Cortex of kidney (tissue), 1 donor: ENCODE measurements at places on chromosomes 7 and 10.

GRCh38 chr7:156113731-156114130 is 301.5 kb upstream of the SHH start:
- DNase-seq, result no peak

GRCh38 chr7:1536743-1537534 is 6.4 kb downstream of the MAFK start:
- no peak for DNase-seq

DNA sequence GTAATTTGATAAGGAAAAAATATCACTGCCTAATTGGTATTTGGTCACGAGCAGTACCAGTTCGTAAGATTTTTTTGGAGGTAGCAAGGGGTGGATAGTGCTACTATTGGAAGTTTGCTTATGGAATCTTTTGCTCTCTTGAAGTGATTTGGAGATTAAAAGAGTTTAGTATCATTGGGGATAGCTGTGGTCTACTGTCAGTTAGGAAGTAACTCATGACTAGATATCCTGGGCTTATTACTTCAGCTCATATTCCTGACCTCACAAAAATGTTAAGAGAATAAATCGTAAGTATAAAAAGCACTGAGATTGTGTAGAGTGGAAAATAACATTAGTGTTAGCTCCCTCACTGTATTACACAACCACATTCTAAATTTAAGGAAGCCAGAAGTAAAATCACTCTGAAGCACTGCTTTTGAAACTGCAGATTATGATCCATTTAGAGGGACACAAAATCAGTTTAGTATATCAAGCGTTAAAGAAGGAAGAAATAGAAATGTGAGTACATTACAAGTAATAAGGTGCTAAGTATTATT is 22.6 kb downstream of the SGPL1 start:
- DNase-seq, result no peak

- DNase-seq, result no peak
Observed at GRCh38 chr7:41701068-41701941, 1.6 kb downstream of the INHBA start.

DNA sequence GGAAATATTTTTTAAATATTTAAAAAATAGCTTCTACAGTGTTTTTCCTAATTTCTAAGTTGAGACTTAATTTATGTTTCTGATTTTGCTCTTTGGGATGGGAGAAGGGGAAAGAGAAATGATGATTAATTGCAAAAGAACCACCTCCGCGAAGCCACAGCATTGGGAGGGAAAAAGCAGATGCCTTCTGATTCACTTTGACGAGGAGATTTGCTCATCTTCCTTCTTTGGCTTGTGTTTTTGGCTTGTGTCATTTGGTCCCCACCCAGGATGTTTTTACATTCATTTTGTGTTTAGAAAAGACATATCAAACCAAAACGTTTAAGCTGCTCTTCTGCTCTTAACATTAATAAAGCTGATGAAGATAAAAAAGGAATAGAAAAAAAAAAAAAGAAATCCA is 121.7 kb downstream of the MACC1 start:
- no peak for DNase-seq

- DNase-seq, result no peak
Observed at GRCh38 chr10:84593506-84593905, 265.1 kb downstream of the CCSER2 start.

DNA sequence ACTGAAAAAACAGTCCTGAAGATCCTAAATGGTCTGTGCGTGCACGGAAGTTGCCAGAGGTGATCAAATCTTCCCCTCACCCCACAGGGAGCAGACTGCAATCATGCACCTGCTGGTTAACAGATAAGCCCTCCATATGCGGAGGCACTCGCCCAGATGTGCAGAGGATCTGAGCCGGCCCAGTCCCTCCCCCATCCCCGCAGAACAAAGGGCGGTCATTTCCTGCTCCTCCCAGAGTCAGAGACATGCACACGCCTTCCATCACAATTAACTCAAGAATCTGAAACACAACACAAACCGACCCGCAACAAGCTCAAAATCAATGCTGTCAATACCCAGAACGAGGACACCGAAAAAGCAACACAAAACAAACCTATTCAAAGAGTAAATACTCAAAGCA is 24.2 kb downstream of the CRTAC1 start:
- DNase-seq, result no peak

GRCh38 chr7:139542308-139543151 is 19.0 kb downstream of the CLEC2L start:
- DNase-seq, result no peak

DNA sequence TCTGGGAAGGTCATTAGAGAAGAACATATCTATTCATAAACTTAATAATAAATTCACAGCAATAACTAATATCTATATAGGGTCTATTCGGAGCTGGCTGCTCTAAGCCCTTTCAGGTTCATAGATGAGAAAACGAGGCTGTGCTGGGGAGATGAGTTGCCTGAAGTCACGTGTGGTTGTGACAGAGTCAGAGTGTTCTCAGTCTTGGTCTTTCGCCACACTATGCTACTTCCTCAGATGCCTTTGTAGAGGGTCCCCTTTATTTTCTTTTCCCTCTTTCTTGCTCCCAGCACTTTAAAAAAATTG is 43.7 kb upstream of the FAM180A start:
- no peak for DNase-seq

DNA sequence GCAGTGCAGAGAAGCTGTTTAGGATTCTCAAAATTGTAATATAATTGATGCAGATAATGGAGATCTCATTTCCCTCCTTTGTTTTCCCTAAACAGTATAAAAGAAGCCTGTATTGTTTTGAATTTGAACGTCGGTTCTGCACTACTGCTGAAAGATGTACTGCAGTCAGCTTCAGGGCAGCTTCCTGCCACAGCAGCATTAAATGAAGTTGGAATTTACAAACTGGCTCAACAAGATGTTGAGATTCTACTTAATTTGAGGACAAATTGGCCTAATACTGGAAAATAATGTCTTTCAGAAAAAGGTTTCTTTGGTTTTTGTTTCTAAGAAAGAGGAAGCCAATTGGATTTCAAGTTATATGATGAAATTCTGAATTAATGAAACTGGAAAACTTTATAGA is 14.3 kb downstream of the EFCAB10 start:
- no peak for DNase-seq

GRCh38 chr10:103668351-103669242 is 175.1 kb downstream of the NEURL1 start:
- DNase-seq, result no peak

GRCh38 chr10:34320265-34320664 is 494.8 kb downstream of the PARD3 start:
- DNase-seq, result no peak

DNA sequence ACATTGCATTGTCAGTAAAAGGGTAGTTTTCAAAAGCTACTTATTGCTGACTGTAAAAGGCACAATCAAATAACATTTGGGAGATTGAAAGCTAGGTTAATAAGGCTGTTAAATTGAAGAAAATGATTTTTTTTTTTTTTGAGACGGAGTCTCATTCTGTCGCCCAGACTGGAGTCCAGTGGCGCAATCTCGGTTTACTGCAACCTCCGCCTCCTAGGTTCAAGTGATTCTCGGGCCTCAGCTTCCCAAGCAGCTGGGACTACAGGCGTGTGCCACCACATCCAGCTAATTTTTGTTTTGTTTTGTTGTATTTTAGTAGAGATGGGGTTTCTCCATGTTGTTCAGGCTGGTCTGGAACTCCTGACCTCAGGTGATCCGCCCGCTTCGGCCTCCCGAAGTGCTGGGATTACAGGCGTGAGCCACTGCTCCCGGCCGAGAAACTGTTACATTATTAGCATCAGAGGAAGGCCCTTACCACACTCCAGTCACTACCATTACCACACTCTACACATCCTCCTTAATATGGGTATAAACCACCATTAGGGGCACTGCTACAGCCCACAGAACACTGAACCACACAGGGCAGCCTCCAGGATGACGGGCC is 1.0 kb downstream of the CYP51A1 start:
- DNase-seq, result no peak

DNA sequence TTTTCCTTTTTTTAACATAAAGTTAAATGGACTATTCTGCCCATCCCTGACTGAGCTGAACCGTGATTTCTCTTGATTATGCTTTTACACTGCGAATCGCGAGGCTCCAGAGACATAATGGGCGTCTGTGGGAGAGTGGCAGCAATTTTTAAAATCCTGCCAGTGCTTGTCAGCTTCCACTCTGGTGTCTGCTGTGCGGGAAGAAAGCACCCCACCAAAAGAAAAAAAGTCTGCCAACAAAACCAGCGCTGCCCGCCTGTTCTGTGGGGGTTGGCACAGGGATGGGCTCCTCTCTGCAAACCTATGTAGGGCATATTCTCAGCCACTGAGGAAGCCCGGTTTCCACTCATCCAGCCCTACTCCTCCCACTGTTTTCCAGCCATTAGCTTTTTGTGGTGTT is 592.3 kb upstream of the GALNT17 start:
- DNase-seq, result no peak
